ENCODE measurements at places on chromosomes 5 and 9.

DNA sequence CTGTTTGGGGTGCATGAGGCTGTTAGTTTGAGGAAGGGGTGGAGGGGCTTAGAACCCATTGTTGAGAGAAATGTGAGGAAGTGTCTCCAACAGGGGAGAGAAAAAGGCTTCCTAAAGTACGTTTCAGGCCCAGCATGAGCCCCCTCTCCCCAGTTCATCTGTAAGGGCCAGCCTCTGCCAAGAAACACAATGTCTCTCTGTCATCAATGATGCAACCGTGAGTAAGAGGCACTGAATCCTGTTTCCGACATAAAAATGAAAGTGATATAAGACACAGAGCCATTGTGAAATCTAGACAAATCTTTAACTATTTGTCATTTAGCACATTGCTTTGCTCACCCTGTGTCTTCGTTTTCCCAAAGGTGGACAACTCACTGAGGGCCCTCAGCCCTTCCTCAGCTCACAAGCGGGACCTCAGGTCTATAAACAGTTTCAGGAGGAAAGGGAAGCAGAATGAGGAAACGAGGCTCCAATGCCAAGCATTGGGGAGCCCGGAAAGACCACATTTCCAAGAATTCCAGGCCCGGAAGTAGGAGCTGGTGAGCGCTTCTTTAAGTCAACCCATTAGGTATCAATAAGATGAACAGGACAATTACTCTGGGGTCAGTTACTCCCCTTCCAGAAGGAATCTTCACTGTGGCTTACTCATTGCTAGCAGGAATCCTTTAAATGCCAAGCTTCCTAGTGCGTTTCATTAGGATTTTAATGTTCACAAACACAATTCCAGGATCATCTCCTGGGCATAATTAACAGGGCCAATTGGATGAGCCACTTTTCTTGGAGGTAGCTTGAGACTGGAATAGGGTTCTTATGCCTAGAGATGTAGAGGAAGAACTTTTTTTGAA, 59.0 kb upstream of the KLF4 start:
- DNase-seq, result no peak

GRCh38 chr5:81164936-81165335, 68.2 kb upstream of the CKMT2 start:
- DNase-seq, result no peak

- DNase-seq, result no peak
These were observed 1201.4 kb upstream of the C9orf72 start for GRCh38 chr9:28774433-28775235.

DNA sequence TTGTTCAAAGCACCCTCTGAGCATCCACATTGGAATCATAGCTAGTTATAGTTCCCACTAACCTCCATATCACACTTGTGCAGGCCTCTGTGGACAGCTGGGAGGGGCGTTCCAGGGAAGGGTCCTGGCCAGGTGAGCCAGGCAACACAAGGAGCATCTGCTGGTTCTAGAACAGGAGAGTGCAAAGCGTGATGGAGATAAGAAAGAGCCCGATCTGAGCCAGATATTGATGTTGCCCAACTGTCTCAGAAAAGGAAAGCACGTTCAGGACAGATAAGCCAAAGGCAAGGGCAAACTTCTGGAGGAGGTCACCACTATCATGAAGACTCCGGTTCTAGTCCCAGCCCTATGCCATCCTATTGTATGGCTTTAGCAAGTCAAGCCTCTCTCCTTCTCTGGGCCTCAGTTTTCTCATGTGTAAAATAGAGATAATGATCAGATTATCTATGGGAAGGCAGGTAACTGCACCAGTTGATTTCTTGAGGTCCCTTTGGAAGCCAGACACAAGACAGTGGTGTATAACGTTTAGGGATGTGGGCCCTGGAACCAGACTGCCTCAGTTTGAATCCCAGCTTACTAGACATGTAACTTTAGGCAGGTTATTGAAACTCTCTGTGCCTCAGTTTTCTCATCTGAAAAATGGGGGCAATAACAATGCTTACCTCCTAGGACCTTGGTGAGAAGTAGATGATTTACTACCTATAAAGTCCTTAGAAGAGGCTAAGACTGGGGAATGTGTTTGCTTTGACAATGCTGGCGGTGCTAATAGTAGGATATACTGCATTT, 19.8 kb downstream of the GABBR2 start:
- no peak for DNase-seq

- no peak for DNase-seq
These were observed 98.6 kb upstream of the FER start for GRCh38 chr5:108649106-108649505.

GRCh38 chr5:173243243-173243830, 8.3 kb upstream of the NKX2-5 start:
- no peak for DNase-seq

DNA sequence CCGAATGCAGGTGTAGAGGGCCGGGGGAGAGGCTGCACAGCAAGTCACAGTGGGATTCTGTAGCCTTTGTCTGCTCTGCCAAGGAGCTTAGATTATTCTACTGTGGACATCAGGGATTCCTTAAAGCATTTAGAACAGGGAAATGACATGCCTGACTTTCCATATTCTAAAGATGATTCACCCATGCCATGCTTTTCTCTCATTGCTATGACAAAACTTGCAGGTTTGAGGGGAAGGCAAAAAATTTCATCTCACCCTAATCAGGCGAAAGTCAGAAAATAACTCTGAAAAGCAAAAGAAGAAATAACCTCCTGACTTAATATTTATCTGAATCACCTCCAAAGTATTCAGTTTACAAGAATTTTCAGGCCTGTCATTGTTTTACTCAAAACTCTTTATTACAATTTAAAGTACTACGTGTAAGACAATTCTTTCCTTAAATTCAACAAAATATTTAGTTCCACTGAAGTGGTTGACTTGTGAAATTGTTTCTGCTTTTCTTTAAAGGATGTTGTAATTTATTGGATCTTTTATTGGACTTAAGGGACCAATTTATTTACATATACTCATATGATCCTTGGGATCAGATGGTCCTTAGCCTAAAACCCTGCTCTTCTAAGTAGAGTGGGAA, 30.0 kb upstream of the GAS1 start:
- DNase-seq, result no peak

- no peak for DNase-seq
These were observed 1651.8 kb downstream of the MAT2B start for GRCh38 chr5:165157219-165157618.

GRCh38 chr5:139709582-139710318, 61.6 kb downstream of the CXXC5 start:
- DNase-seq, result no peak
